Activated T-helper 1 cell treated with anti-CD3 and anti-CD28 coated beads, Interleukin-2, amount 50 U/mL, for 16 hours (primary cell): ENCODE measurements at places on chromosomes 5 and 9.
A peak's percentile ranks its signal among the peaks of the same experiment; 100 is the strongest.

- DNase-seq, result no peak
Measured at GRCh38 chr5:74618106-74618505, 22.4 kb downstream of the ENC1 start.

- no peak for DNase-seq
Measured at GRCh38 chr5:352639-353611, 31.4 kb downstream of the AHRR start.

DNA sequence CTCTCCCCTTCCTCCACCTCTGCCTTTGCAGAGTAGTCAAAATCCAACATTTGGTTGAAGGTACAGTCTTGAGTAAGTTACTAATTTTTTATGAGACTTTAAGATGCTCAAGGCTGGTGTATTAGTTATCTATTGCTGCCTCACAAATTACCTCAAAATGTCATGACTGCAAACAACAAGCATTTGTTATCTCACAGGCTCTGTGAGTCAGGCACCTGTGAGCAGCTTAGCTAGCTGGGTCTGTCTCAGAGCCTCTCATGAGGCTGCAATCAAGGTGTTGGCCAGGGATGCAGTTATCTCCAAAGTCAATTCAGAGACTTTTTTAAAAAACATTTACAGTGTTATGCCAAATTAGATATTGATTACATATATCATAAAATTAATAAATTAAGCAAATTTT lies 371.3 kb upstream of the RGMB start:
- DNase-seq, result no peak

GRCh38 chr5:109408991-109409843 lies 557 bp downstream of the PJA2 start:
- peak; percentile 69 for DNase-seq

DNA sequence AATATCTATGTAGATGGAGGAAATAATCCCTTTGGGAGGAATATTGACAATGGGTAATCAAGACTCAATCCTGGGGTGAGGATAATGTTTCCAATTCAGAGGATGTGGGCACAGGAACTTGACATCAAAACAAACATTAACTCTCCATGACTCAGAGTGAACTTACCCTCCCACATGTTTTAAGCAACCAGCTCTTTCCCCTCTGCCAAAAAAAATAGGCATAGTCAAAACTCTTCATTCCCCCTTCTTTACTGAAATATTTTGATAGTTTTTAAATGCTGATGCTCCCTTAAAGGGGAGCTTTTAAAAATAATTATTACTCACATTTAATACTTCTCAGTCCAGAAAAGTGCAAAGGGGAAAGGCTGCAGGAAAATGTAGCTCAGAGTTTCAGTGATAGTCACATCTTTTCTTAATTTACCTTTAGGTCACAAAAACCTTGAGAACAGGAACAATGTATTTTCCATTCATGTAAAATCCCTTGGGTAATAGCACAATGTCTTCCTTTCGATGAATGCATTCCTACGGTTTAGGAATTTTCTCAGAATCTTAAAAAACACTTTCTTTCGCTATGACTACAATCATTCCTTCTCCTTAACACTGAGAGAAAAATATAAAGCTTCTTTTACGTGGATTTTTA lies 298.4 kb upstream of the GRAMD2B start:
- no peak for DNase-seq

GRCh38 chr5:58021466-58021865 lies 438.4 kb downstream of the PLK2 start:
- no peak for DNase-seq

DNA sequence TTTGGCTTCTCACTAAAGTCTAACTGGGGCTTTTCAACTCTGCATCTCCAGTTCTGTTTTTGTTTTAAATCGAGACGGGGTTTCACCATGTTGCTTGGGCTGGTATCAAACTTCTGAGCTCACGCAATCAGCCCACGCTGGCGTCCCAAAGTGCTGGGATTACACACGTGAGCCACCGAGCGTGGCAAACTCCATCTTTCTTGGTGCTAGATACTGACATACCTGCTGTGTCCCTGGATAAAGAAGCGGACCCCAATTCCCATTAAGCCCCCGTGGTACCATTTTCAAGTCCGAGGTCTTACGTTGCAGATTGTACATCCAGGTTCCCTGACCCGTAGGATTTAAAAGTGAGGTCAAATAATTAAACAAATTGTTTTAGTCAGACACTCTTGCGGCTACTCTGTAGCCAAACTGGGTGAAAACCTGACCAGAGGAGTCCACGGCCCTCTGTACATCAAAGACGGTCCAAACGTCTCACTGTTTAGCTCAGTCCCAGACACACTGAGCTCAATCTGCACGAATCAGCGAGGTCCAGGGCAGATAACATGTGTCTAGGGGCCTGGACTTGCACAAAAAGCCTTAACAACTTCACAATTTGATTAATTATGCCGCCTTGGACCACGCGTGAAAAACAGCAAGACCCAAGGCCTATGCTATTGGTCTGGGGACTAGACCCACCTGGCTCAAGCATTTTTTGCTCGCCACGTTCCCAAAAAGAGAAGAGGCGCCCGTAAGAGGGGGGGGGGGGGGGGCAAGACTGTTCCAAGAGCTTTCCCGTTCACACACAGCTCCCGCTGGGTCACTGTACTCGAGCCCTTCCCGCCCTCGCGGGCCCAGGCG lies 727 bp upstream of the DNAJA1 start:
- DNase-seq, result no peak

DNA sequence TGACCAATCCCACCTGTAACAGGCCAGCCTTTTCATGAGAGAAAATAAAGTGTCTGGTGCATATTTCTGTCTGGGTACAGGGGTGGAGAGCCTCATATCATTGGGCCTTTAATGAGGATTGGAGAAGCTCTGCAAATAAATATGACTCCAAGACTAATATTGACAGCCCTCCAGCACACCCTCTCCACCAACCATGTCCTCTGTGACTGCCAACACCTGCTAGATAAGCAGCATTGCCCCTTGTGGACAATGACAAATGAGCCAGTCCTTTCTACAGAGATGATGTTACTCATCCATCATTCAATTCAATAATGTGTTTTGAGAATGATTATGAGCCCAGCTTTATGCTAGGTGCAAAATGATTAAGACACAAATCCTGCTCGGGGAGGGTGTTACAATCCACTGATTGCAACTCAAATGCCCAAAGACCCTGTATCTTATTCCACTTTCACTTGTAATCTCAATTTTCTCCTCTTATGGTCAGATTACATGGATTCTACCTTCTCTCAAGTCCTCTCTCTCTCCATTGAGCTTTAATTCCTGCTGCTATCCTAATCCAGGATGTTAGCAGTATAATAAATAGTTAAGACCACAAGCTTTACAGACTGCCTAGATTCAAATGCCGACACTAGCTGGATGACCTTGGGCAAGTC lies 2.1 kb upstream of the GFRA3 start:
- DNase-seq, result no peak

- DNase-seq, result no peak
Measured at GRCh38 chr5:38163636-38164237, 94.6 kb upstream of the EGFLAM start.

DNA sequence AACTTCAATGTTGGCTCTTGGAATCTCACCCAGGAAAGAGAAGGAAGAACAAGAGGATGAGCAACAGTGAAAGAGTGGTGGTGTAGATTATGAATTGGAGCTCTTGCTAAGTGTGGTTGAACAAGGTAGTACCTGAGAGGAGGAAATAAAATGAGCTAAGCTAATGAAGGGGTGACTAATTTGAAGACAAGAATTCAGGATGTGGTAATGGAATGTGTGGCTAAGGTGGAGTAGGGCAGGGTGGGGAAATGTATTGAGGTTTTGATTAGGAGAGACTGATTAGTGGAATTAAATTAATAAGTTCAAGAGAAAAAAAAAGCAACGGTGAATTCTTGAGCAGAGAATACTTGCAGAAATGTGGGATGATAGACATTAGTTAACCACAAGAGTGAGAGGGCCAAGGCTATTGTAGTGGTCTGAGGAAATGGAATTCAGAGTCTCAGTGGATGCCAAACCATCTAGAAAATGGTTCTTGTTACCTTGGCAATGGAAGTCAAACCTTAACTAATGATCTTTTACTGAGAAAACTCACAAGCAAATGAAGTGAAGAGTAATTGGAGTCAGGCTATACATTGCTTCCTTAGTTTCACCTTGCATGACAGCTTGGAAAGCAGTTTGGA lies 648.3 kb upstream of the ZNF608 start:
- no peak for DNase-seq

DNA sequence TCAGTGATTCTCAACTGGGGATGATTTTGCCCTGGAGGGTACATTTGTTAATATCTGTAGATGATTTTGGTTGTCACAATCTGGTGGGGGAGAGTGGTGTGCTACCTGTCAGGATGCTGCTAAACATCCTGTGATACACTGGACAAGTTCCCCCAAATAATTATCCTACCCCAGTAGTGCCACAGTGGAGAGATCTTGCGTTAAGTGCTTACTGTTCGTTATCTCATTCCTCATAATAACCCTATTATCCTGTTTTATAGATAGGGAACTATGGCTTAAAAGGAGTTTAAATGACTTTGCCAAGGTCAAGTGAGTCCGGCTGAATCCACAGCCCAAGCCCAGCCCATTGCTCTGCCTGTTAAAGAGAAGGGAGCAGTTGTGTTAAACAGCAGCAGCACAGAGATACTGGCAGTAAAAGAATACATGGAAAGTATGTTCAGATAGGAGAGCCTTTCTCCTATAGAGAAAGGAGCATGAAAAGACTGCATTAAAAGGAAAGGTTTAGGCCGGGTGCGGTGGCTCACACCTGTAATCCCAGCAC lies 15.4 kb downstream of the CNOT8 start:
- DNase-seq, result no peak

DNA sequence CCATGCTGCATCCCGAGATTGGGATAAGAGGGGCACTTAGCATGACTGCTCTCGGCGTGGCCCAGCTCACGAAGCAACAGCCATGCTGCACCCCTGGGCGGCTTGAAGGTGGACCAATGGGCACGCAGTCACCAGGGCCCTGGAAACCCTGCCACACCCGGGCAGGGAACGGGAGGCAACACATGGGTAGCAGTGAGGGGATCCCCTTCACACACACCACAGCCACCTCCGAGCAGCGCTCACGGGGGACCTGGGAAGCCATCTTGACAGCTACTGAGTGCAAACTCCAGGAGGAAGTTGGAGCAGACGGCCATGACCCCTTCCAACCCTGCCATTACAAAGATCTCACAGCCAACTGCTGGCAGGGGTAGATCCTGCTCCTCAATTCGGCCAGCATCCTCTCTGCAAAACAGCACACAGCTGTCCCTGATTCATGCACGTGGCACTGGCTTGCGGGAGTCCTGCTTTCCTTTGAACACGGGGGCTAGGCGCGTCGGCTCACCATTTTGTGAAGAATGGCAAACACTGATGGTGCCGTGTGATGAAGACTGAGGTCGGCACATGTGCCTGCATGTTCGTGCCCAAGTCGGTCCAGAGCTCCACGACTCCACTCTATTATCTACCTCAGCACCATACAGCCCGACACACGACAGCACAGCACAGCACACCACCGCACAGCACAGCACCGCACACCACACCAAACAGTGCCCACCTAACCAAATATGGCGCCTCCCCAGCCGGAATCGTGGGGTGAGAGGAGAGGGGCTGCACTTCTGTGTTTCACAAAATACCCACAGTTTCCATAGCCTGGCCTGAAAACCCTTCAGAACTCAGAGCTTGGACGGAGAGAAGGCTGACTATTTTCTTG lies 5.0 kb downstream of the UBAC1 start:
- no peak for DNase-seq

DNA sequence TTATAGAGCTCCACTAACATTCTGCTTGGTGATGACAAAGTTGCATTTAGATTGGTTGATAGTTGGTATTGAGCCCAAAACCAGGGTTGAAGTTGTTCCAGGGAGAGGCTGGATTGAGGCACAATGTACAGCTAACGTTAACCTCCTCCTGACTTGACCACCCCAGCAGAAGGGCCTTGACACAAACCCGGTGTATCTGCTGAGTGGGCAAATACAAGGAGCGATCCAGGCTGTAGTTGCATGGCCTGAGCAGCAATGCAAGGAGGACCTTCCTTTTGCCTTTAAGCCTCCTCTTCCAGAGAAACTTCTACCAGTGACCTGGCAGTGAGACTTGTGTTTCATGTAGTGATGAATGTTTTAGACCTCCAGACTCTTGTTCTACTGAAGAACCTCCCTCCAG lies 66.2 kb upstream of the GAS1 start:
- DNase-seq, result no peak

DNA sequence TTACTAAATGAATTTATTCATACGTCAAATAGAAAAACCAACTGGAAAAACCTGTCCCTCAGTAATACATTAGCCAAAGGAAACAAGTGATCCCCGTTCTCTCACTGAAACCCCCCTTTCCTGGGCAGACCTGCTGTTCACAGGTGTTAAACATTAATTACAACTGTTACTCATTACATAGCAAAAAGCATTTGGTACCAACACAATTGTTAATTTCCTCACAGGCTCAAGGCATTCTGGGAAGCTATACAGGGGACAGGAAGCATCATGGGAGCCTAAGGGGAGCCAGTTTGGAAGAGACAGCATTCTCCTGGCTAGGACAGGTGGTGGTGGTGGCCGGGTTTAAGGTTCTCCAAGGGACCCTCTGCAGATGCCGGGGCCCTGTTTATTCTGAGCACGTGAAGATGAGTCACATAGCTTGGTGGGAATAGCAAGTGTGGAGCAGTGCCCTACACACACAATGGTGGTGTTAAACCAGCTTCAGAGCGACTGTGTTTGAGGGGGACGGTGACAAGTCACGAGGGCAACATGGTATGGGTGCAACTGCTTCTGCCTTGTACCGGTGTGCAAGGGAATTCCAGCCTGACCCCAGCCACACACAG lies 62.6 kb upstream of the SLC25A51 start:
- DNase-seq, result no peak

DNA sequence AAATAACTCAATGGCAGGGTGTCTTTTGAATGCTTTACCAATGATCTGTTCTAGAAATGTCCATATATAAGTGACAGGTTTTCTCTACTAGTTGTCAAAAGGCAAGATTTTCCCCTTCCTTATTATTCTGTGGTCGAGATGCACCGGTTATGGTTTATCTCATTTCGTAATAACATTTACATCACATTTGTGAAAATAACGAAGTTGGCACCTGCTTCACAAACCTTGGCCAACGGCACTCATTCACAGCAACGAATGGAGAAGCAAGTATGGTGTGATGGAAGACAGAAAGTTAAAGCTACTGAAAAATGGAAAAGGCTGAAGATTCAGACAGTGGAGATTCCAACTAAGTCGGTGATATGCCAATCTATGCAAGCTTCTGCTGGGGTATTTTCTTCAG lies 235.8 kb downstream of the KCTD16 start:
- no peak for DNase-seq

DNA sequence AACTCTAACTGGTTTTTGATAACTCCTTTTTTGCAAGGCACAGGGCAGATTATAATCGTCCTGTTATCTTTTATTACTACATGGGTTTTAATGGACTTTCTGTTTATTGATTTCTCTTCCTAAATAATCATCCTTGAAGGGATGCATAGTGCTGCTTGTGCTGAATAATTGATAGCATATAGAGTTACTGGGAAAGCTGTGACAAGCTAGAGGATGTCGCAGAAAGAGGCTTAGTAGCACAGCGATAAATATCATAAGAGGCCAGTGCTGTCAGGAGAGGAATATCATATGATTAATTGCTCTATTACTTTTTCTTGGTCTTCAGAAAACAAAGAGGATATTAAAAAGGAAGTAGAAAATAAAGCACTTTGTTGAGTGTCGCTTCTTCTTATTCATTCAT lies 1007.1 kb upstream of the ACO1 start:
- DNase-seq, result no peak

GRCh38 chr9:4238522-4238921 lies 61.3 kb downstream of the GLIS3 start:
- no peak for DNase-seq

GRCh38 chr5:87099968-87100367 lies 167.7 kb upstream of the RASA1 start:
- no peak for DNase-seq

- DNase-seq, result no peak
Measured at GRCh38 chr5:168939156-168939800, 360.1 kb upstream of the PANK3 start.
